Cardiac septum (tissue), 1 donor: ENCODE measurements at places on chromosomes 5 and 9. TPM values are rescaled to one million over a fixed set of nuclear protein-coding genes. Genes with fewer than 3 reads are reported as not detected.

PDZD2 gene
- total RNA-seq = 67.1 TPM

DNA sequence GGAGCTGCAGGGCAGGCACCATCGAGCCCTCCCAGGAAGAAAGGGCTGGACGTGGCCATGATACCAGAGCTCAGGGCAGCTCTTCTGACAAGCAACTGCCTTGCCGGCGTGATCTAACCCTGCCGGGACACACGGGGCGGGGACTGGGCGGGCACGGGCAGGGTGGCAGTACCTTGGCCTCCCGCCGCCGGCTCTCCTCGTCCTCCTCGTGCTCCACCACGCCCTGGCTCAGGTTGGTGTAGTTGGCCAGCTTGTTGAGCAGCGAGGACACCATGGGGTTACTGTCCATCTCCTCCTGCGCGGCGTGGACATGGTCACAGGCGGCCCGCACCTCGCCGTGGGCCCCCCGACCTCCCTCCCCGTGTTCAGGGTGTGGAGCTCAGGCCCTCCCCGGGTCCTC is 18.5 kb downstream of the SLC12A7 start:
- no peak for DNase-seq

- no peak for DNase-seq
These were observed 234.7 kb downstream of the SLF1 start for GRCh38 chr5:94853120-94853519.

PHF24 gene
- 0.57 TPM for total RNA-seq

DNA sequence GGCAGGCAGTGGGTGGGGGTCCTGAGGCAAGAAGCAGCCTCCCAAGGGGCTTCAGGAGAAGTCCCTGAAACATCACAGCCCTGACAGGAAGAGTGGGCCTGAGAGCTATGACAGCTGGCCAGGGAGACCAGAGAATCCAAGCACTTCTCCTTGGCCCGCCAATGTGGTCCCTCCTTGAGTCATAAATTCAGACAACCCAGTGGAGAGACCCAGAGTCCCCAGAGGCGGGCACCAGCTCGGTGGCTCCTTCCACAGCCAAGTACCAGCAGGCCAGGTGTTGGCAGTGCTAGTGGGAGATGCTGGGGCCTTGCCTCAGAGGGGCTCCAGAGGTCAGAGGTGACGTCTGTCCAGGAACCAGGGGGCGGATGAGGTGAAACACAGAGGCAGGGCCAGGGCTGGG is 1.6 kb upstream of the DOK3 start:
- DNase-seq = no peak

DNA sequence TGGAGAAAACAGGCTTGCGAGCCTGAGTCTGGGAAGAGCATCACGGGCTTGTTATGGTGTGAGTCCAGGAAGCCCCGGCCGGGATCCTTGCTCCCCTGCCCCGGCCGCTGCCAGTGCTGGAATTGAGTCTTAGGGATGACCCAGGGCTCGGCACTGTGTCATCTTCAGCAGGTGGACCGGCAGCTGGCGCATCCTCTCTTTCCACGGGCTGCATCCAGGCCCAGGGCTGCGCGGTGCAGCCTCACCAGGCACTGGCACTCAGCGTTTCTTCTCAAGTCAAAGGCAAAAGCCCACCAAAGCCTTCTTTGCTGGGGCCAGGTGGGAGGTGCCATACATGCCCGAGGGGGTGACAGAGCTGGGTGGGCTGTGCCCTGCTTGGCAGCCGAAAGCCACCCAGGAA is 46.6 kb downstream of the COL5A1 start:
- peak; percentile 66 for DNase-seq

DNA sequence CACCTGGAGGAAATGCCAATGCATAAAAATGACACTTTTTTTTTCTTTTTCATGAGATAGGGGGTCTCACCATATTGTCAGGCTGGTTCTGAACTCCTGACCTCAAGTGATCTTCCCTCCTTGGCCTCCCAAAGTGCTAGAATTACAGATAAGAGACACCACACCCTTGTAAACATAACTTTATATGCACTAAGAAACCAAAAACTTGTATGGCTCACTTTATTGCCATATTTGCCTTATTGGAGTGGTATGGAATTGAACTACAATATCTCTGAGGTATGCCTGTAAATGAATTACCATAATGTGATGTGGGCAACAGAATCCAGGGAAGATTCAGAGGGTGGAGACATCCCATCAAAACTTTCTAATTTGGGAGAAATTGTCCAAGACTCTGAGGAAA is 113.9 kb downstream of the UGCG start:
- DNase-seq = no peak

- DNase-seq = no peak
These were observed 10.6 kb upstream of the SLC2A6 start for GRCh38 chr9:133489253-133490190.

GPR107 gene
- total RNA-seq = 23.7 TPM

DNA sequence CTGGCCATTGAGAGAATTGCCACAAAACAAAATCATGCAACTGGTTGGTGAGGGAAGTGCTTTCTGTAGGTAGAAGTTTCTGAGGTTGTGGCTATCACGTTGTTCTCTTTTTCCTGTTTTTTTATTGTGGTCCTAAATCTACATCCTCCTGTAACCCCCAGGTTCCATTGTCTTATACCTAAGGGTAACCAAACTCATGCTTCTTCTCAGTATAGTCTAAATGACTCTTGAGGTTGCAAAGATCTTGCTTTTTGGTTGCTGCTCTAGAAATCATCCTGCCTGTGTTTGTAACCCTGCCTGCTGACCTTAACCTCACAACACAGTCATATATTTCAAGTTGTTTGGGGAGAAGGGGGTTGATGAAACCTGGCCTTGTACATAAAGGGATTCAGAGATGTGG is 273.1 kb downstream of the CD180 start:
- DNase-seq = no peak
